ENCODE measurements at places on chromosomes 16 and 17.

- peaks cover 14% of the 10 kb centered on the region for H3K36me3 ChIP-seq
- no peak overlapping the region for H3K27ac ChIP-seq
- no peaks in the 10 kb centered on the region for H3K27me3 ChIP-seq
- peaks cover 2% of the 10 kb centered on the region for H3K4me1 ChIP-seq
- no peak overlapping the region for H3K4me3 ChIP-seq
These were observed 142.1 kb downstream of the SLC39A11 start for GRCh38 chr17:72950242-72950931.

- H3K36me3 ChIP-seq = peaks cover 17% of the 10 kb centered on the region
- no peak for DNase-seq
- H3K27ac ChIP-seq = no peak overlapping the region
- H3K4me1 ChIP-seq = peaks cover 11% of the 10 kb centered on the region
These were observed 117.3 kb upstream of the CACNG5 start for GRCh38 chr17:66717641-66718058.

DNA sequence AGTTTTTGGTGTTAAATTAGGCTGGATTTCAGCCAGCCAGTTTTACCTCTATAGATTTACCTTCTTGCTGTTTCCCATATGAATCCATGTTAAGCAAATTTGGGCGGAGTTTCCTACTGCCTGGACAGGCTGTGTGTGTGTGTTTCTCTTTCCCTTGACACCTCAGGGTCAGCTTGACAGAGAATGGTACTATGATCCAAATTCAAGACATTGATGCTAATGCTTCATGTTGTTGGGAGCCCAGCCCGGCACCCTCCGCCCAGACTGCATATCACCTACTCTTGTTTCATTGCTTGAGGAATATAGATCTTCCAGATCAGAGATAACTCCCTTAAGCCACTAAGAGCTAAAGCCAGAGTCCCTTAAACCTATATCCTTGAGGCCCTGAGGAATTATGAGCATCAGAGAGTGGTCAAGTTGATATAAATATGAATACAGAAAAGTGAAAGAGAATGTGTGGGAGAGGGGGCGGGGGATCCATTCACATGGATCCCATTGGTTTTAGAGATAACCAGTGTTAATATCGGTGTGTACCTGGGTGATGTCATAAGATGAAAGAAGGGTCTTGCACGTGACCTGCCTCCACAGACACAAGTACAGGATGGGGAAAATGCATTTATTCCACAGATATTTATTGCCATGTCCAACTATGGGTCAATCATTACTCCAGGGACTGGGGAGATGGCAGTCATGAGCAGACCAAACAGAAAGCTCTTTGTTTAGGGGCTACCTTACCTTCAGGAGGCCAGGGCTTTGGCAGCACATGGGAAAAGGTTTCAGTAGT lies 69.7 kb downstream of the WIPI1 start:
- H3K27me3 ChIP-seq = no peaks in the 10 kb centered on the region
- no peak for DNase-seq
- no peak overlapping the region for H3K27ac ChIP-seq
- no peak overlapping the region for H3K4me3 ChIP-seq
- no peaks in the 10 kb centered on the region for H3K36me3 ChIP-seq

- H3K27ac ChIP-seq = no peak overlapping the region
- no peak for DNase-seq
- no peak overlapping the region for H3K4me3 ChIP-seq
- H3K27me3 ChIP-seq = peaks cover 8% of the 10 kb centered on the region
- H3K36me3 ChIP-seq = peaks cover 9% of the 10 kb centered on the region
- peaks cover 25% of the 10 kb centered on the region for H3K4me1 ChIP-seq
These were observed 42.3 kb upstream of the ARL4D start for GRCh38 chr17:43356450-43356849.

DNA sequence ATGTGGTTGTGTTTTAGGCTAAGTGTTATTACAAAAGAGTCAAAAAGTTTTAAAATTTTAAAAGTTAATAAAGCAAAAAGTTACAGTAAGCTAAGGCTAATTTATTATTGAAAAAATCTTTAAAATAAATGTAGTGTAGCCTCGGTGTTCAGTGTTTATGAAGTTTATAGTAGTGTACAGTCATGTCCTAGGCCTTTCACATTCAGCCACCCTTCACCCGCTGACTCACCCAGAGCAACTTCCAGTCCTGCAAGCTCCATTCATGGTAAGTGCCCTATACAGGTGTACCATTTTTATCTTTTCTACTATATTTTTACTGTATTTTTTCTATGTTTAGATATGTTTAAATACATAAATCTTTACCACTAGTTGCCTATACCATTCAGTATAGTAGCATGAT lies 98.5 kb upstream of the RPRML start:
- peaks cover 2% of the 10 kb centered on the region for H3K4me1 ChIP-seq
- H3K27ac ChIP-seq = no peak overlapping the region
- H3K27me3 ChIP-seq = no peaks in the 10 kb centered on the region
- no peak overlapping the region for H3K4me3 ChIP-seq

DNA sequence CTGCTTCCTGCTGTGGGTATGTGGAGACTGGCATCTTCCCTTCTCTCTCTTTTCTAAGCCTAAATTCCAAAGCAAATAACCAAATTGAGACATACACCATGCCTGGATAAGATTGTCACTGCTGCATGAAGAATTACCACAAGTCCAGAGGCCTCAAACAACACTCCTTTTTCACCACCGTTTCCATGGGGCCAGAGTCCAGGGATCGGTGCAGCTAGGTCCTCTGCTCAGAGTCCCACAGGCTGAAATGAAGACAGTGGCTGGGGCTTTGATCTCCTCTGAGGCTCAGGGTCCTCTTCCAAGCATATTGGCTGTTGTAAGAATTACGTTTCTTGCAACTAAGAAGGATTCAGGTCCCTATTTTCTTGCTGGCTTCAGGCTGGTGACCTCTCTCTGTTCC lies 130.4 kb downstream of the SLC39A11 start:
- peaks cover 4% of the 10 kb centered on the region for H3K36me3 ChIP-seq
- no peaks in the 10 kb centered on the region for H3K27me3 ChIP-seq
- no peaks in the 10 kb centered on the region for H3K4me1 ChIP-seq
- no peak overlapping the region for H3K4me3 ChIP-seq

DNA sequence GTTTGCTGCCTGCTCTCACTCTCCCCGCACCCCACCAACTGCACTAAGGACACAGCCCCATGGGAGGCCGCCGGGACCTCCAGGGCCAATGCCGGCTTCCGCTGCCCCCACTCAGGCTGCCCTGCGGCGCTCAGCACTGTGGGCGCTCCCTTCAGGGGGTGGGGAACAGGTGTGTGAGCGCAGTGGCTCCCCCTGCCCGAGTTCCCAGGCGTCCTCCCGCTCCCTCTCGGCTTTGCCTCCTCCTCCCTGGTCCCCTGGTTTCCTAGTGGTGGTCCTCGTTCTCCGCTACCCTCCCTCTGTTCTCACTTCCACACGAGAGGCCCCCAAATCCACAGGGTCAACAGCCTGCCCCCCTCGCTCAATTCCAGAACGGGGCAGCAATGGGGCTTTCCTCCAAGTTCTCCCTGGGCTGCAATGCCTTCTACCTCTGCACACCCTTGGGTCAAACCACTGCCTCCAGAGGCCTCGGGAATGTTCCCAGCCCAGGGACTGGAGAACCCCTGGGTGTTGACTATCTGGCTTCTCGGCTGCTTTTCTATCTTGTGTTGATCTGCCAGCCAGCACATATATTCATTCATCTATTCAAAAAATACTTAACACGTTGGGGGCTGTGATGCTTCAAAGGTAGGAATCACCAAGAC lies 9.9 kb downstream of the FOXJ1 start:
- peaks cover 27% of the 10 kb centered on the region for H3K4me1 ChIP-seq
- H3K27ac ChIP-seq = no peak overlapping the region
- no peak overlapping the region for H3K4me3 ChIP-seq
- no peak for DNase-seq
- H3K27me3 ChIP-seq = no peaks in the 10 kb centered on the region

DNA sequence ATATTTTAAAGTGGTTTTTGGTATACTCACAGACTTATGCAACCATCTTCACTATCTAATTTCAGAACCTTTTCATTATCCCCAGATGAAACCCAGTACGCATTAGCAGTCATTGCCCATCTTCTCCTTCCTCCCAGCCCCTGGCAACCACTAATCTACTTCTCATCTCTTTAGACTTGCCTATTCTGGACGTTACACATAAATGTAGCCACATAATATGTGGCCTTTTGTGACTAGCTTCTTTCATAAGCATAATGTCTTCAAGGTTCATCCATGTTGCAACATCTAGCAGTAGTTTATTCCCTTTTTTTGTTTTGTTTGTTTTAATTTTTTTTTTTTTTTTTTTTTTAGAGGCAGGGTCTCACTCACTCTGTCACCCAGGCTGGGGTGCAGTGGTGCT lies 28.5 kb upstream of the C17orf107 start:
- DNase-seq = no peak
- H3K27ac ChIP-seq = no peak overlapping the region
- no peak overlapping the region for H3K4me3 ChIP-seq
- H3K36me3 ChIP-seq = peaks cover 3% of the 10 kb centered on the region

DNA sequence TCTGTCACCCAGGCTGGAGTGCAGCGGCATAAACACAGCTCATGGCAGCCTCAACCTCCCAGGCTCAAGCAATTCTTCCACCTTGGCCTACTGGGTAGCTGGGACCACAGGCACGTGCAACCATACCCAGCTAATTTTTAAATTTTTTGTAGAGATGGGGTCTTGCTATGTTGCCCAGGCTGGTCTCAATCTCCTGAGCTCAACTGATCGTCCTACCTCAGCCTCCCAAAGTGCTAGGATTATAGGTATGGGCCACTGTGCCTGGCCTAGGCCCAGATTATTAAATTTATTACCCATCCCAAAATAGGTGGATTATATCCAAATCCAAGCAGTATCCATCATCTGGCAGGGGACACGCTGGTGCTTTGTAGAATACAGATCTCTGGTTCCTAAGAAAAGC lies 53.8 kb downstream of the METTL16 start:
- no peak overlapping the region for H3K4me3 ChIP-seq

GRCh38 chr17:61574542-61575351 lies 16.3 kb downstream of the NACA2 start:
- H3K27ac ChIP-seq = no peak overlapping the region
- H3K4me3 ChIP-seq = no peak overlapping the region
- H3K27me3 ChIP-seq = peaks cover 15% of the 10 kb centered on the region
- peaks cover 2% of the 10 kb centered on the region for H3K4me1 ChIP-seq
- no peaks in the 10 kb centered on the region for H3K36me3 ChIP-seq

- H3K27ac ChIP-seq = no peak overlapping the region
- DNase-seq = no peak
- no peak overlapping the region for H3K4me3 ChIP-seq
- no peaks in the 10 kb centered on the region for H3K36me3 ChIP-seq
These were observed 217.2 kb downstream of the CA10 start for GRCh38 chr17:51941272-51941671.

DNA sequence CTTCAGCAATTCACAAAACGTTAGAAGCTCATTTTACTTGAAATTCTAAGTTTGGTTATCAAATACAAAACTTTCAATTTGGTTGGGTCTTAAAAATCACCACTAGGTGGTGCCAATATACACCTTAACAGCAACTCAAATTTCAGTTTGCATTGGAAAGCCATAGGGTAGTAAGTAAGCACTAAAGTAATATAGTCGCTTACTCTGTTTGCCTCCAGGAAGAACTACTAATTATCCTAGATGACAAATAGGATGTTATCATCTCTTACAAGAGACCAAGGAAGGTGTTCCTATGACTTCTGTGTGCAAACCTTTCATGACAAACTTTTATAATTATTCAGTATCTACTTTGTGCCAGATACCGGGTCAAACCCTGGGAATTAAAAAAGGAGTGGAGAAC lies 93.3 kb downstream of the MYO1D start:
- no peak overlapping the region for H3K27ac ChIP-seq
- no peaks in the 10 kb centered on the region for H3K4me1 ChIP-seq
- no peak overlapping the region for H3K4me3 ChIP-seq
- no peaks in the 10 kb centered on the region for H3K36me3 ChIP-seq
- no peaks in the 10 kb centered on the region for H3K27me3 ChIP-seq

- H3K27me3 ChIP-seq = peaks cover 11% of the 10 kb centered on the region
- H3K4me3 ChIP-seq = no peak overlapping the region
- no peak overlapping the region for H3K27ac ChIP-seq
- no peaks in the 10 kb centered on the region for H3K4me1 ChIP-seq
These were observed 18.5 kb downstream of the C16orf82 start for GRCh38 chr16:27085182-27085581.

DNA sequence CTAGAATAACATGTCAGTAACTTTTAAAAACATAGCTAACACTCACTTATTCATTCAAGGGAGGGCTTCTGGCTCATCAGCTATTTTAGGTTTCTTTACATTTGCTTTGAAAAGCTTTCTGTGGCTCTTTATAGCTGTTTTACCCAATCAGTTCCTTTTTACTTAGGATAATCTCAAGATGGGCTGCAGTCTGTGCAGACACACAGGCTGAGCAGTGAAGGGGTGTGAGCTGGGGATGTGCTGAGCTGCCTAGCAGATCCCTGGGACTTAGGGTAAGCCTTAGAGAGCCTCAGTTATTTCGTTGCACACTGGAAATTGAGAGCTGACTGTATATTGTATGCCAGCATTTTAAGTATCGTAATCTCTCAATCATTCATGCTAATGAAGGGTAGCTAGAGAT lies 30.2 kb upstream of the NOL11 start:
- peaks cover 4% of the 10 kb centered on the region for H3K4me1 ChIP-seq
- DNase-seq = no peak
- no peak overlapping the region for H3K4me3 ChIP-seq
- peaks cover 2% of the 10 kb centered on the region for H3K36me3 ChIP-seq
- H3K27me3 ChIP-seq = no peaks in the 10 kb centered on the region

GRCh38 chr17:49357516-49357915 lies 4.5 kb downstream of the ZNF652 start:
- H3K27me3 ChIP-seq = no peaks in the 10 kb centered on the region
- H3K4me1 ChIP-seq = peaks cover 53% of the 10 kb centered on the region
- no peak for DNase-seq
- no peak overlapping the region for H3K4me3 ChIP-seq

DNA sequence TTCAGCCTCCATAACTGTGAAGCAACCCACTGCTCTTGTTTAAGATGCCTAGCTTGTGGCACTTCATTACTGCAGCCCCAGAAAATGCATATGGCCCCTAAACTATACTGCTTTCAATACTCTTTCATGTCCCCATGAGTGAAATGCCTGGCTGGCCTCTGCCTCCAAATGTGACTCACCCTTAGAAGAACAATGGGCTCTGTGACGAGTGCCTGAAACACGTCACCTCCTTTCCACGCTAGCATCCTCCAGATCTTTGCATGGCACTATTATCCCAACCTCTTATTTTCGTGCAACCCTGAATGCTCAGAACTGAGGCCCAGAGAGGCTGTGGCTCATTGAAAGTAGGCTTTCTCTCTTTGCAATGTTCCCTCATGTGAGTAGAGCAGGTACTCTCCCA lies 233.1 kb downstream of the CBLN1 start:
- no peaks in the 10 kb centered on the region for H3K36me3 ChIP-seq
- H3K27ac ChIP-seq = no peak overlapping the region
- DNase-seq = no peak

- H3K4me1 ChIP-seq = no peaks in the 10 kb centered on the region
- H3K36me3 ChIP-seq = no peaks in the 10 kb centered on the region
- H3K27ac ChIP-seq = no peak overlapping the region
- no peak overlapping the region for H3K4me3 ChIP-seq
These were observed 223.7 kb downstream of the ZNF423 start for GRCh38 chr16:49632086-49632794.

- no peak overlapping the region for H3K27ac ChIP-seq
- no peak for DNase-seq
- H3K4me1 ChIP-seq = no peaks in the 10 kb centered on the region
- H3K36me3 ChIP-seq = no peaks in the 10 kb centered on the region
- H3K27me3 ChIP-seq = no peaks in the 10 kb centered on the region
These were observed 155.9 kb downstream of the NTN1 start for GRCh38 chr17:9177212-9177611.

GRCh38 chr16:4684763-4685162 lies 8.6 kb upstream of the NUDT16L1 start:
- no peak overlapping the region for H3K27ac ChIP-seq
- no peaks in the 10 kb centered on the region for H3K27me3 ChIP-seq
- no peak overlapping the region for H3K4me3 ChIP-seq
- DNase-seq = no peak
- H3K4me1 ChIP-seq = peaks cover 4% of the 10 kb centered on the region

GRCh38 chr16:10601444-10602408 lies 21.3 kb upstream of the EMP2 start:
- H3K27me3 ChIP-seq = peaks cover 4% of the 10 kb centered on the region
- H3K4me1 ChIP-seq = no peaks in the 10 kb centered on the region
- no peak overlapping the region for H3K4me3 ChIP-seq
